ENCODE measurements at places on chromosomes 13 and 19. TPM values are rescaled to one million over a fixed set of nuclear protein-coding genes. Genes with fewer than 3 reads are reported as not detected.
A peak's percentile ranks its signal among the peaks of the same experiment; 100 is the strongest.

SYT3 gene
- not detected for total RNA-seq

- ATAC-seq = no peak
Measured at GRCh38 chr13:59176775-59177174, 987.0 kb downstream of the DIAPH3 start.

LCP1 gene
- 5.3 TPM for total RNA-seq

GRCh38 chr19:10205636-10206035, 10.9 kb upstream of the DNMT1 start:
- no peak for ATAC-seq

DNA sequence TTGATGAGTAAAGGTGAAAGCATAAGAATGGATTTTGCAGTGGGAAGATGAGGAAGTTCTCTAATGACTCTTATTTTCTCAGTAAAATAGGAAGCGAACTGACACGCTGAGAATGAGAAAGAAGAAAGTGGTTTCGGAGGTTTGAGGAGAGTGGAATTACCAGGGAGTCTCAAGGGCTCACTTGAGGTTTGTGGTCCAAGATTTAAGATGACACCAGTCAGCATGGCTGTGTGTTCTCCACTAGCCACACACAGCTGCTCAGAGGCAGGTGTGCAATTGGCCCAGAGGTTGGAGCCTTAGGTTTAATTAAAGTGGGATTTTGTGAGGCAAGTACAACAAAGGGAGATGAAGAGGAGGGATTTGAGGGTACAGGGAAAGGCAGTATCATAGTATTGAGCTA, 99.6 kb upstream of the NBEA start:
- no peak for ATAC-seq

GRCh38 chr13:97948041-97948440, 5.4 kb upstream of the IPO5 start:
- no peak for ATAC-seq

GRCh38 chr13:29594710-29595379, 643 bp downstream of the SLC7A1 start:
- ATAC-seq = peak; percentile 65

- ATAC-seq = no peak
Measured at GRCh38 chr19:18815673-18816072, 16.1 kb upstream of the UPF1 start.

GRCh38 chr19:6465006-6465405, 935 bp downstream of the CRB3 start:
- no peak for ATAC-seq

ZNF439 gene
- total RNA-seq = 0.84 TPM

GRCh38 chr19:15673176-15673654, 328 bp downstream of the CYP4F12 start:
- peak; percentile 21 for ATAC-seq

CABP5 gene
- not detected for total RNA-seq

GRCh38 chr13:28316129-28316528, 177.8 kb downstream of the PAN3 start:
- no peak for ATAC-seq

DNA sequence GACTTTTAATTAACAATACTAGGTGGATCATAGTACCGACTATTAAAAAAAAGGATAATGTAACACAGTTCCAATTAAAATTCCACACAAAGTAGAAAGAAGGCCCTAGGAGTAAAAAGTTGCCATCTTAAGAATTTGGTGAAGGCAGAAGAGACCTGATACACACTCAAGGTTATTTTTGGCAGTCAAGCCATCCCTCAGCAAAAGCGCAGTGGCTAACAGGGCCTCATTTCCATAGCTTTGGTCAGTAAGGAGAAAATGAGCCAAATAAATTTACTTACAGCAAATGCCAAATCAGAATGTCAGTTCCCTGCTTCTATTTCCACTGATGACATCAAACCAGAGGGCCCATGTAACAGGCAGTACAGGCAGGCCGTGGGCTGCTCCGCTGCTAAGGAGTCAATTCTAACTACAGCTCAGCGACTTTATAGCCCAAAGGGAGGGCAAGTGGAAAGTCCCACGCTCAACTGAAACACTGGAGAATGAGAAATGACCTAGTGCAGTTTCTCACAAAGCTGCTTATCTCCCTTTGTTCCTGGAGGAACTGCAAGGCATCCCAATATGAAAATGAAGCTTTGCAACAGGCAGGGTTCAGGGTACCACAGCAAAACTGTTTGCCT, 6.3 kb downstream of the ARGLU1 start:
- no peak for ATAC-seq

IRGC gene
- total RNA-seq = not detected

SIGLECL1 gene
- not detected for total RNA-seq

GRCh38 chr19:31181535-31181934, 167.7 kb downstream of the TSHZ3 start:
- ATAC-seq = no peak

DNA sequence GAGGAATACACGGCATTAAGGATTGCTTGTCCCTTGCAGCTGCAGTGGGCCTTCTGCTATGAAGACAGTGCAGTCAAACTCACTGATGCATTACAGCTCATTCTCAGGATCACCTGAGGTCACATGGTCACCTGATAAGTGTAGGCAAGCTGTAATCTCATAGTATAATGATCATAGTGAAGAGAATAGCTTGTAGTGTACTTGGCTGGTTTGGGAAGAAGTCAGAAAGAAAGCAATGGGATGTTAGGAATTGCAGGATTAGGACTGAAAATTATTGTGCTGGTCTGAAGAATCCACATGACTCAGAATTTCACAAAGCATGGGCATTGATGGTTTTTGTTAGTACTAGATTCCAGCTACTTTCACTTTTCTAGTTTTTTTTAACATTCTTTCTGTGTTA, 76.7 kb downstream of the MBNL2 start:
- no peak for ATAC-seq

GRCh38 chr13:60398907-60399589, 2.0 kb downstream of the TDRD3 start:
- ATAC-seq = no peak
